ENCODE measurements at places on chromosomes 1 and 21. TPM values are rescaled to one million over a fixed set of nuclear protein-coding genes. Genes with fewer than 3 reads are reported as not detected.

- H3K36me3 ChIP-seq: no peaks in the 10 kb centered on the region
- H3K27ac ChIP-seq: no peak overlapping the region
- no peaks in the 10 kb centered on the region for H3K27me3 ChIP-seq
- H3K4me3 ChIP-seq: peak overlapping the region; percentile 73
- H3K4me1 ChIP-seq: no peaks in the 10 kb centered on the region
- no peak for DNase-seq
Measured at GRCh38 chr1:183804387-183804786, 533 bp upstream of the RGL1 start.

DNA sequence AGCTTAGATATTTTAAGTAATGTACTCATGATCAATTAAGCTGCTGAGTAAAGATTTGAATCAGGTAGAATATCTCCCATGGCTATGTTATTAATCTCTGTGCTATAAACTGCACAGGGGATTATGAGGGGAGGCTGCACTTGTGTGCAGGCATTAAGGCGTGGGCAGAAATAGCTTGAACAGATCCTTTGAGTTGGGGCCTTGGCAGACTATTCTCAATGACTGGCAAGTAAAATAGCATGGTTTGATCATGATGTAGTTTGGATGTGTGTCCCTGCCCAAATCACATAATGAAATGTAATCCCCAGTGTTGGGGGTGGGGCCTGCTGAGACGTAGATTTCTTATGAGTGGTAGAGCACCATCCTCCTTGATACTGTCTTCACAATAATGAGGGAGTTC is 220.3 kb downstream of the PLPP3 start:
- H3K36me3 ChIP-seq: no peaks in the 10 kb centered on the region
- H3K4me3 ChIP-seq: no peak overlapping the region
- H3K27ac ChIP-seq: no peak overlapping the region
- no peaks in the 10 kb centered on the region for H3K27me3 ChIP-seq
- DNase-seq: no peak
- no peaks in the 10 kb centered on the region for H3K4me1 ChIP-seq

The ADCY10 gene
- not detected for total RNA-seq

The PCNX2 gene
- 46.1 TPM for total RNA-seq

DNA sequence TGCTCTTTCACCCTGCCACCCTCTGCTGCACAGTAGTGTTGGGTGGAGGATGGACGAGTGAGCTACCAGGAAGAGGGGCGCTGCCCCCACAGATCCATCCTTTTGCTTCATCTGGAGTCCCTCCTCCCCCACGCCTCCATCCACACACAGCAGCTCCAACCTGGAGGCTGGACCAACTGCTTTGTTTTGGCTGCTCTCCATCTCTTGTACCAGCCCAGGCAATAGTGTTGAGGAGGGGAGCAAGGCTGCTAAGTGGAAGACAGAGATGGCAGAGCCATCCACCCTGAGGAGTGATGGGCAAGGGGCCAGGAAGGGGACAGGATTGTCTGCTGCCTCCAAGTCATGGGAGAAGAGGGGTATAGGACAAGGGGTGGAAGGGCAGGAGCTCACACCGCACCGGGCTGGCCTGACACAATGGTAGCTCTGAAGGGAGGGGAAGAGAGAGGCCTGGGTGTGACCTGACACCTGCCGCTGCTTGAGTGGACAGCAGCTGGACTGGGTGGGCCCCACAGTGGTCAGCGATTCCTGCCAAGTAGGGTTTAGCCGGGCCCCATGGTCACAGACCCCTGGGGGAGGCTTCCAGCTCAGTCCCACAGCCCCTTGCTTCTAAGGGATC is 8.5 kb downstream of the CHRNB2 start:
- H3K4me1 ChIP-seq: peaks cover 3% of the 10 kb centered on the region
- DNase-seq: no peak
- peaks cover 28% of the 10 kb centered on the region for H3K36me3 ChIP-seq
- H3K27me3 ChIP-seq: no peaks in the 10 kb centered on the region
- H3K27ac ChIP-seq: no peak overlapping the region

The OR2T10 gene
- not detected for total RNA-seq

- no peaks in the 10 kb centered on the region for H3K27me3 ChIP-seq
- no peak overlapping the region for H3K4me3 ChIP-seq
- H3K27ac ChIP-seq: no peak overlapping the region
- H3K4me1 ChIP-seq: no peaks in the 10 kb centered on the region
- DNase-seq: no peak
Measured at GRCh38 chr1:89546082-89546889, 21.7 kb downstream of the LRRC8B start.

- no peaks in the 10 kb centered on the region for H3K4me1 ChIP-seq
- no peak overlapping the region for H3K27ac ChIP-seq
- H3K27me3 ChIP-seq: no peaks in the 10 kb centered on the region
- no peak overlapping the region for H3K4me3 ChIP-seq
- DNase-seq: no peak
Measured at GRCh38 chr1:22332795-22333499, 118.7 kb upstream of the ZBTB40 start.

DNA sequence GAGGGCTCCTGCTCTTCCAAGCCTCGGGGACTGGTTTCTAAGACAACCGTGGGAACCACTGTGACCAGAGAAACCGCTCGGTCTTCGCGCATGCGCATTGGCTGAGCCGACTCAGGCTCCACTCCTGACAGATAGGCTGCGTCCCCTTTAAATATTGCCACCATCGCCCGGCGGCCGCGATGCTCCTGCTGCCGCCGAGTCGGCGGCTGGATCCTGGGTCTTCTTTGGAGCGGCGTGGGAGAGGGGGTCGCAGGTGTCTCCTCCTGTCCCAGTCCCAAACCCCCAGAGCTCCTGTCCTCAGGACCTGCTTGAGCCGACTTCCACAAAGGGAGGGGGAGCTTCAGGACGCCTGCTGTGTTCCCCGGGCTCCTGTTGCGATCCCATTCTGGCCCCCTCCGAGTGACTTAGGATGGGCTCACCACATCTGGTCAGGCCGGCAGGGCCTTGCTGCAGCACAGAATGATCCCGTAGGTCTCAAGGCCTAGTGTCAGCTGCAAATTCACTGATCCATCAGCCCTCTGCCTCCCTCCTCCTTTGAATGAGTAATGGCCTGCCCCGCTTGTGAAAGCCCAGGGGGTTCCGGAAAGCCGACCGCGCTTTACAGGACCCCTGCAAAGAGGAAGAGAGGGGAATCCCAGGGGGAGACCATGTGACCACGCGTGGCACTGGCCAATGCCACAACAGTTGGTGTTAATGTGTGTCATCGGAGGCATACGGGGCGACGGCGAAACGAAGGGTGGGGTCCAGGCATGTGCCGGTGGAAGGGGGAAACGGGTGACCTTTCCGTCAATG is 683.2 kb upstream of the TPTE start:
- H3K36me3 ChIP-seq: no peaks in the 10 kb centered on the region
- H3K27ac ChIP-seq: no peak overlapping the region
- H3K4me3 ChIP-seq: no peak overlapping the region
- no peak for DNase-seq
- H3K4me1 ChIP-seq: no peaks in the 10 kb centered on the region
- no peaks in the 10 kb centered on the region for H3K27me3 ChIP-seq

- no peak for DNase-seq
- H3K27ac ChIP-seq: no peak overlapping the region
- no peaks in the 10 kb centered on the region for H3K4me1 ChIP-seq
- H3K36me3 ChIP-seq: no peaks in the 10 kb centered on the region
Measured at GRCh38 chr1:218090459-218090858, 194.6 kb upstream of the RRP15 start.

GRCh38 chr1:32770741-32771548 is 46.2 kb downstream of the YARS1 start:
- DNase-seq: no peak
- no peak overlapping the region for H3K4me3 ChIP-seq
- H3K27ac ChIP-seq: no peak overlapping the region
- no peaks in the 10 kb centered on the region for H3K27me3 ChIP-seq
- H3K36me3 ChIP-seq: peaks cover 18% of the 10 kb centered on the region

- no peak for DNase-seq
- no peak overlapping the region for H3K27ac ChIP-seq
- no peaks in the 10 kb centered on the region for H3K36me3 ChIP-seq
- H3K4me3 ChIP-seq: no peak overlapping the region
Measured at GRCh38 chr21:34952701-34953100, 96.4 kb downstream of the RUNX1 start.

DNA sequence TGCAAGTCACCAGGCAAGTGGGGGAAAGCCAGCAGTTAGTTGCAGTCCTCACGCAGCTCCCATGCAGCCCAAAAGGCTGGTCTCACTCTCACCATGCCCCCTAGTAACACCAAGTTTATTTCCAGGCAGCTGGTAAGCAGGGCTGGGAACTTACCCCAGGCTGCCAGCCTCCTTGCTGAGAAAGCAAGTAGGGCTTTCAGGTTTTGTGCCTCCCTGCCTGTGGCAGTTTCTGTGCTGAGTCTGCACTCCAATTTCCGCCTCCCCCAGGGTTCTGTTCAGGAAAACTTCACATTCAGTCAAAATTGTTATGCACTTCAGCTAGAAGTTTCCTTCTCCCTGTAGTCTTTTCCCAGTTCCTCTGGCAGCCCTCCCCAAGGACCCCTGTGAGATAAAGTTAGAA is 102.0 kb upstream of the SGIP1 start:
- no peak overlapping the region for H3K4me3 ChIP-seq
- no peaks in the 10 kb centered on the region for H3K27me3 ChIP-seq
- peaks cover 4% of the 10 kb centered on the region for H3K36me3 ChIP-seq

The DMRTA2 gene
- total RNA-seq: not detected

- H3K36me3 ChIP-seq: no peaks in the 10 kb centered on the region
- no peaks in the 10 kb centered on the region for H3K27me3 ChIP-seq
- no peaks in the 10 kb centered on the region for H3K4me1 ChIP-seq
- no peak for DNase-seq
- H3K4me3 ChIP-seq: no peak overlapping the region
- no peak overlapping the region for H3K27ac ChIP-seq
Measured at GRCh38 chr1:98422816-98423215, 238.7 kb upstream of the SNX7 start.

GRCh38 chr1:32755098-32755809 is 52.7 kb upstream of the SYNC start:
- H3K36me3 ChIP-seq: no peaks in the 10 kb centered on the region
- peak overlapping the region; percentile 58 for H3K27ac ChIP-seq
- H3K4me1 ChIP-seq: peaks cover 29% of the 10 kb centered on the region
- no peaks in the 10 kb centered on the region for H3K27me3 ChIP-seq

The MPZ gene
- 6.1 TPM for total RNA-seq

DNA sequence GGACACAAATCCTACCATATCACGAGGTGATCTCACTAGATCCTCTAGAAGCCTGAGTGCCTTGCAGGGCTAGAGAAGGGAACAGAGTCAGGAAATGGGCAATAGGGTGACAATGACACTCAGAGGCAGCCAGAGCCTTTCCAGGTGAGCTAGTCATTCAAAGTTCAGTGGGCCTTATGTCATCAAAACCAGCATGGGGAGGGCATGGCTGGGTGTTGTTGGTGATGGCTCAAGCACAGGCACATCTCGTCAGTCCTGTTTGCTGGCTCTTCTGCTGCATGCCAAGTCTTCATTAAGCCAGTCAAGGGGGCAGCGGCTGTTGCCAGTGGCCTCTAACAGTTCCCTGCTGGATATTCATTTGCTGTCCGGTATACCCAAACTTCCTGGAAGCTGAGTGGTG is 99.6 kb upstream of the USP24 start:
- DNase-seq: no peak
- H3K4me1 ChIP-seq: no peaks in the 10 kb centered on the region
- no peak overlapping the region for H3K27ac ChIP-seq
- H3K27me3 ChIP-seq: no peaks in the 10 kb centered on the region

- H3K36me3 ChIP-seq: no peaks in the 10 kb centered on the region
- DNase-seq: no peak
- H3K4me1 ChIP-seq: no peaks in the 10 kb centered on the region
- no peaks in the 10 kb centered on the region for H3K27me3 ChIP-seq
- H3K27ac ChIP-seq: no peak overlapping the region
- H3K4me3 ChIP-seq: no peak overlapping the region
Measured at GRCh38 chr1:67175530-67176087, 9.4 kb downstream of the IL23R start.

DNA sequence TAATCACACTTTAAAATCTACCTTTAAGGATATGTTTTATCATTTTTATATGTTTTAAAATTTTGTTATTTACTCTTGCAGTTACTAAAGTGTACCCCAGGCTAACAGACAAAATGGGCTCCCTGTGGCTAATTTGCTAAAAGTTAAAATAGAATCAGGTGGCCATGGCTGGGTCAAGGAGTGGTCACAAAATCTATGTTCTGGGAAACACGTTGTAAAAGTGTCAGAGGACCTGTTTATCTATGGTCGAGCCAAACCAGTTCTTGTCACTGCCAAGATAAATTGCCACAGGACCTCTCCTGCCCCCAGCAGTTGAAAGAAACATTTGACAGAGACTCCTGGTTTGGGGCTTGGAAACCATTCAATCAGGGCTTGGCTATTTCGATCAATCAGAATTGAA is 21.2 kb upstream of the TTLL7 start:
- H3K36me3 ChIP-seq: no peaks in the 10 kb centered on the region
- no peak overlapping the region for H3K27ac ChIP-seq
- no peak for DNase-seq
- H3K4me3 ChIP-seq: no peak overlapping the region

DNA sequence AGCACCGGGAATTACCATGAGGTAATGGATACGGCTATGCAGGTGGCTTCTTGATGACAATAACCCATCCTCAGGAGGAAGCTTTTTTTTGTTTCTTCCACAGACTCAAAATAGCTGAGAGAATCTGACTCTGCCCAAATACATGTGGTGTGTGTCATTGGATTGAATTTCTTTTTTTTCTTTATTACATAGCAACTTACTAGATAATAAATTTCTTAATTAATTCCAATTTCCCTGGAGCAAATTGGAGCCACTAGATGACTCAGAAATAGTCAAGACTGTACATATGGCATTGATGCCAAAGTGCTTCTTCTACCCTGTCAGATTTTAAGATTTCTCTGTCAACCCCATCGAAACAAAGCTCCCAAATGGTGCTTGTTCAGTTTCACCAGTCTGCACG is 42.7 kb downstream of the L1TD1 start:
- H3K27ac ChIP-seq: no peak overlapping the region
- no peaks in the 10 kb centered on the region for H3K36me3 ChIP-seq
- no peaks in the 10 kb centered on the region for H3K27me3 ChIP-seq
- no peak overlapping the region for H3K4me3 ChIP-seq

DNA sequence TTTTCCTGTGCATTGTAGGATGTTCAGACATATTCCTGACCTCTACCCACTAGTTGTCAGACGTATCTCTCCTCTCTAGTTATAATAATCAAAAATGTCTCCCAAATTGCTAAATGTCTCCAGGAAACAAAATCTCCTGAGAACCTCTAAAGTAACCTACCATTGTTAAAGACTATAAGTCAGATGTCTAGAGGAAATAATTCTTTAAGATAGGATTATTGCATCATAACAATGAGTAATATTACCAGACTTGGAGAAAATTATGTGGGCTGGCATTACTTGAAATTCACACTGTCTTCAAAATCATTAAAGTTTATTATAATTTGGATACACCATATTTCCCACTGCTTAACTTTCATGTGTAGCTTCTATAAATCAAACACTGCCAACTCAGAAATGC is 643.0 kb upstream of the ADGRL2 start:
- H3K4me1 ChIP-seq: no peaks in the 10 kb centered on the region
- H3K36me3 ChIP-seq: no peaks in the 10 kb centered on the region
- no peak overlapping the region for H3K4me3 ChIP-seq

Measured in H1 (cell line).